NCI-H1930 (cell line): ENCODE measurements at places on chromosomes 11 and 22.

DNA sequence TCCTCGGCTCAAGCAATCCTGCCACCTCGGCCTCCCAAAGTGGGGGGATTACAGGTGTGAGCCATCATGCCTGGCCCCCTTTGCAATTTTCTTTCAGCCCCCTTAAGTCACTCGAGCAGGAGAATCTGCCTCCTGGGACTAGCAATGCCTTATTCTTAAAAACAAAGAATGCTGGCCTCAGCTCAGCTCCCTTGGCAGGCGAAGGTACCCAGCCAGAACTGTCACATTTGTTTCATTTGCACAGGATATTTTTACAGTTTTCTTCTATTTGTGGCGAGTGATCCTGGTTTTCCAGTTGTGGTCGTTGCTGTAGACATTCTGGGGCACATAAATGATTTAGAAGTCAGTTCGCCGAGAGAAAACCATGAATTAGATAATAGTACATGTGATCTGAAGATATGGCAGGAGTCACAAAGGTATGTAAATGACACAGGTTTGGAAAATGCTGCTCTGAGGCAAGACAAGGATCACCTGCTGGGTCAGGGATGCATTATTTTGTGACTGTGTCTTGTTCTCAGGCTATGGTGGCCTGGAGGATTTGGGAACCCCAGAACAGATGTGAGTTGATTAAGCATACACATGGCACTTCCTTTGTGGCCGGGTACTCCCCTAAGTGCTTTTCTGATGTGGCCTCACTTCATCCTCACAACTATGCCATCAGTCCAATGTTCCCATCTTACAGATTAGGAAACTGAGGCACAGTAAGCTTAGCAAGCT lies 51.2 kb upstream of the SLC22A12 start:
- no peak for DNase-seq

- DNase-seq: no peak
These were observed 1558.6 kb upstream of the RAG2 start for GRCh38 chr11:38156495-38157146.

DNA sequence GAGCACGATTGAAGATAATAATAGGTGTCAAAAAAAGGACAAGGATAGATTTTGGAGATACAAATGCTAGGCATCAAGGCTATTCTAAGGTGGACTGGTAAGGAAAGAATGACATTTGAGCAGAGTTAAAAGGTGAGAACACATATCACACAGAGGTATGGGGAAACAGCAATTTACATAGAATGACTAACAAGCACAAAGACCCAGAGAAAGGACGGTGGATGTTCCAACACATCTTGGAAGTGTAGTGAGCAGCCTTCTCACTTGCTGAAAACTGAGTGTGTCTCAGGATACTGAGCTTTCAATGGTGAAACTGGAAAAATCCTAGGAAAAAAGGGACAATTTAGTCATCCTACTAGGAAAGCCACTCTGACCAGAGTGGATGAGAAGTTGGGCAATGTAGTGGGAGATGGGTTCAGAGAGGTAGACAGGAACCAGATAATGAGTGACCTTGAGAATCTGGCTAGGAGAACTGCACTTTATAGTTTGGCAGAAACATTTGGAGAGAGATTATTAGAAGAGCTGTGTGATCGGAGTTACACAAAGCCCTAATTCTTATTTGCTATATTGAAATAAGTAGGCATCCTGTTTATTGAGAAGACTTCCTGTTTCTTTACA lies 706.0 kb downstream of the KCNA4 start:
- no peak for DNase-seq

DNA sequence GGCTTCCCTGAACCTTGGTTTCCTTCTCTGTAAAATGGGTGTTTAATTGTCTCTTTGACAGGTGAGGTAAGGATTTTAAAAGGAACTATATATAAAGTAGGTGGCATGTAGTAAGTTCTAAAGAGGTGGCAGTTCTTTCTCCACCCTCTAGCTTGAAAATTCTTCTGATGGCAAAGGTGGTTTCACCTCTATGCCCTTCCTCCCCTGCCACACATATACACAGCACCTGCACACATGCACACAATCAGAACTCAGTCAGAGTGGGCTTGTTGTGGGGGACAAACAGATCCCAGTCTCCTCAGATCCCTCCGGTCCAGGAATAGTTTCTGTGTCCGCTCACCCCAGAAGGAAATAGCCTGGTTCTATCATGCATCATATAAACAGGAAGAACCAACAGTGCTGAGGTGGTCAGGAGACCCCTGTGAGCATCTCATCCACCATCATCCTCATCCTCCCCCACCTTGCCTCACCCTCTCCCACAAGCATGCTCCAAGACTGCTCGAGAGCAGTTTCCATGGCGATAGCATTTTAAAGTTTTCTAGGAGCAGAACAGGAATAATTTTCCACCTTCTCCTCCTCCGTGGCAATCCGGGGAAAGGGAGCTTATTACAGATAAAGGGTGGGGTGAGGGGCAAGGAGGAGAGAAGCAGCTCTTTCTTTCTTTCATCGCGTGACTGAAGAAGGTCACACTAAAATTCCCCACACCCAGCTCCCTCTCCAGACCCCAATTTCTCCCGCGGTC lies 123.6 kb downstream of the CHST1 start:
- DNase-seq: no peak

- DNase-seq: no peak
These were observed 161.1 kb downstream of the TEAD1 start for GRCh38 chr11:12835286-12835685.

DNA sequence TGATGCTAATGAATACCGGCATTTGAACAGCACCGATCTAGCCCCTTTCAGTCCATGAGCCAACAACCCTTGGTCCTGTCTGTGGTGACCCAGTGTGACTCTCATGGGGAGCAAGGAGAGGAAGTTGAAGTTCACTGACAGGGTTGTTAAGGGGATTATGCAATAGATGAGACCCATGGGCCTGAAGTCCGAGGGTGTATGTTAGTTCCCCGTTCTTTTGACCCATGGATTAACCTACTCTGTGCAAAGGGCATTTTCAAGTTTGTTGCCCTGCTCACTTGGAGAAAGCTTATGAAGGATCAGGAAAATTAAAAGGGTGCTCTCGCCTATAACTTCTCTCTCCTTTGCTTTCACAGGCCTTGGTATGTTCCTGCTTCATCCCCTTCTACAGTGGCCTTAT lies 4.9 kb downstream of the PNPLA3 start:
- no peak for DNase-seq

- no peak for DNase-seq
These were observed 44.6 kb downstream of the SGSM3 start for GRCh38 chr22:40414838-40415505.
